ENCODE measurements at places on chromosomes 4 and X. TPM values are rescaled to one million over a fixed set of nuclear protein-coding genes. Genes with fewer than 3 reads are reported as not detected.

DOK7 gene
- not detected for total RNA-seq

SSX1 gene
- total RNA-seq, result not detected

TLR2 gene
- 1.0 TPM for total RNA-seq

PNMA3 gene
- 0.67 TPM for total RNA-seq

UBE2K gene
- 92.2 TPM for total RNA-seq
